ENCODE measurements at places on chromosomes 16 and 17.

- DNase-seq: no peak
Measured at GRCh38 chr16:50688867-50689266, 4.5 kb upstream of the NOD2 start.

DNA sequence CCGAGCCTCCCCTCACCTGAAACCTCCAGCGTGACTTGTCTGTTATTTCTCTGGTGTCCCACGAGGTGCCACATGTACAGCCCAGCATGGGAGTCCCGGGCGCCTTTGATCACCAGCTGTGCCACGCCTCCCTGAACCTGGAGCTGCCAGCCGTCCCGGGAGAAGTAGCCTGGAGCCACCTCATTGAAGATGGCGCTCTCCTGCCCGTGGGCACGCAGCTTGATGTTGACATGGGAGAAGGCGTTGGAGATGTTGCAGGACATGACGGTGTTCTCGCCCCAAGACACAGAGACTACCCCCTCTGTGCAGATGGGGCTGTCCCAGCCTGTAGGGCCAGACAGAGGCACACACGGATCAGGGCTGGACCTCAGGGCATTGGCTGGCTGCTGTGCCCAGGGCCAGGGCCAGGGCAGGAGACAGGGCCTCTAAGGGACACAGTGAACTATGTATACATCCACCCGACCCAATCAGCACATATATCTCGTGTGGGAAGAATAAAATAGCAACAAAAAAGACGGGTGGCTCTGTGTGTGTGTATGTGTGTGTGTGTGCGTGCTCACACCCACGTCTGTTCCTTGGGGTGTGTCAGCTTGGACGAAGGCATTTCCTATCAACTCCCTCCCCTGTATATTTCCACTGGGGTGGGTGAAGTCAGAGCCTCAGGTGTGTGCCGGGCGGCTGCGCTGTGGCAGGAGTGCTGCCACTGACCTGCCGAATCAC is 7.3 kb upstream of the CD7 start:
- no peak for DNase-seq

DNA sequence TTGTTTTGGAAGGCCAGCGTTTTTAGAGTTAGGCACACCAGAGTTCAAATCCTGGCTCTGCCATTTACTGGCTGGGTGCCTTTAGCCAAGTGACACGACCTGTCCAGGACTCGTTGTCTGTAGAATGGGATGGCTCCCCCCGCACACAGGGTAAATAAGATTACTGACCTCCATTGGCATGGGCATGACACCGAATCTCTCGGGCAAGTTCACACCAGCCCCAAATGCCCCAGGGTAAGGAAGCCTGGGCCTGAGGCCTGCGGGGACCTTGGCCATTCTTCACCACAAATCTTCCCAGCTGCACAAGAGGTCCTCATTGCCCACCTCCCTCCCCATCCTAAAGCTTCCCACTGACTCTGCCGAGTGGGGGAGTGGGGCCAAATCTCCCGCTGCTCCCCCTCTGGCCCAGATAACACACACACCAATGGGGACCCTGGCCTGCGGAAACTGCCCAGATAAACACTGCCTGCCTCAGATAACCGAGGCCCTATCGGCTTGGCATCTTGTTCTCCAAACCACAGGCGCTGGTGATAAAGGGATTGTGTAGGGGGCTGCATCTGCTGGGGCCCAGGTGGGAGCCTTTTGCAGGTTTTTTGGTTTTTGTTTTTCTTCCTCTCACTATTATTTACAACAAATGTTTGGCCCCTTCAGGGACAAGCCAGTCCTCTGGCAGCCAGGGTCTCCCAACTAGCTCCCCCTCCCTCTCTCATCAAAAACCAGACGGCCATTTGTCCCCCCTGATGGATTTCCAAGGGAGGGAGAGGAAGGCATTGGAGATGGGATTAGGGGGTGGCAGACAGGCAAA is 75.0 kb upstream of the LHX1 start:
- DNase-seq: no peak

- no peak for DNase-seq
Measured at GRCh38 chr17:31564291-31564690, 172.8 kb downstream of the RAB11FIP4 start.

GRCh38 chr16:48680881-48681280 is 70.9 kb upstream of the N4BP1 start:
- no peak for DNase-seq

DNA sequence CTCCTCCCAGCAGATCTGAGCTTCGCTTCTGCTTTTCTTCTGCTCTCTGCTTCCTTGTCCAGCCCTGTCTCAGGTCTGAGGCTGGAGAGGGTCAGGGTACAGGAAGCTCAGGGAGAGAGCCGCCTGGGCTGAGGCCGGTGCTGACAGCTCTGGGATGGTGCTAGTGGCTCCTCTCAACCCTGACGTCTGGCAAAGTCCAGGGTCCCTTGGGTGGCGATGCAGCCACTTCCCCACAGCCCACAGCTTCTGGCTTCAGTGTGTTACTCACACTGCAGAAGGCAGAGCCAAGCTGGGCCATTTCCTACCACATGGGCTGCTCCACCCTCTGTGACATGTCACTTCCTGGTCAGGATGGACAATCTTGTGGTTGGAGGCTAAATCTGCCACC is at the start of gene CD300C:
Gene CD300C (minus strand): TSS at position 273 of the 388 bp plus-strand sequence. CDS start 333 bp downstream, outside the sequence.
- no peak for DNase-seq

- peak; percentile 28 for DNase-seq
Measured at GRCh38 chr16:57374067-57374534, 1.8 kb downstream of the CX3CL1 start.

DNA sequence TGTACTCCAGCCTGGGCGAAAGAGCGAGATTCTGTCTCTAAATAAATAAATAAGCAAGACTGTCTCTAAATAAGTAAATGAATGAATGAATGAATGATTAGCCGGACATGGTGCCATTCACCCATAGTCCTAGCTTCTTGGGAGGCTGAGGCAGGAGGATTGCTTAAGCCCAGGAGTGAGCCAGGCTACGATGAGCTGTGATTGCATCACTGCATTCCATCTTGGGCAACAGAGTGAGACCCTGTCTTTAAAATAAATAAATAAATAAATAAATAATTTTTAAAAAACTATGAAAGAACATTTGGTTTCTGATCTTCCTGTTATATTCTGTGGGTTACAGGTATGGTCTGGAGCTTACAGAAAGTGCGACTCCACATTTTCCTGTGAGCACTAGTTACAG is 65.0 kb downstream of the C17orf58 start:
- no peak for DNase-seq

DNA sequence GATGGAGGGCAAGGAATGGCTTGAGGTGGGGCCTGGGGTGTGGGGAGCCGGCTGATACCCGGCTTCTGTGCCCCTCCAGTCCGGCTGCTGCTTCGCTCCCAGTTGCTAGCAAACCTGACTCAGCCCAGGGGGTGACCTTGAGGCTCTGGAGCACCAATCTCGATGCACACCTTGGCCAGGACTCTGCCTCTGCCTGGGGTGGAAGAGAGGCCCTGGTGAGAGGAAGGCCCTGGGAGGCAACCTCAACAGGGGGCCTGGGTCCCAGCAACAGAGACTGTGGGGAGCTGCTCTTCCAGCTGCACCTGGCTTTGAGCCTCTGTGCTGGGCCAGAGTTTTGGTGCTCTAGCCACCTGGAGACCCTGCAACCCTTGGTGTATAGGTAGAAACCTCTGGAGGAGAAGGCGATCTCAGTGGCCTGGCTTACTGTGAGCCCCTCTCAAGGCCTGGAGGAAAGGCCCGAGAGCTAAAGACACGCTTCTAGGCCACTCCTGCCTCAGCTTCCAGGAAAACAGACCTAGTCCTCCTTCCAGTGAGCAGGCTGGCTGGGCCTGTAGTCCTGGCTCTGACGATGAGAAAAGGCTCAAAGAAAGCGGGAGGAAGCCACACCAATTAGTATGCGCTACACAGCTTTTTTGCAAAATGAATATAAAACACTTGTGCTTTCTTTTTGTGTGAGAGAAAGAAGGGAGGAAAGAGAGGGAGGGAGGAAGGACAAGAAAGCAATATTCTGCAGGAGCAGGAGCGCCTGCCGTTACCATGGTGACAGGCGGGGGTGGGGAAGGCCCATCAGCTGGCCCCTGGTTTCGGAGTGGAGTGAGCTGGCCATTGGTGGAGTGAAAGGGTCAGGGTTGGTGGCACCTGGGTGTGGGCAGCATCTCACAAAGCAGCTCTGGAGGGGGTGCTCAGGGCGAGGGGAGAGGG is 51.0 kb downstream of the VAC14 start:
- DNase-seq: no peak
